Osteoblast (primary cell): ENCODE measurements at places on chromosomes 13 and 19. TPM values are rescaled to one million over a fixed set of nuclear protein-coding genes. Genes with fewer than 3 reads are reported as not detected.

The DAPK3 gene
- total RNA-seq = 122 and 131 TPM in 2 replicates

- DNase-seq = no peak
These were observed 9.3 kb upstream of the FRY start for GRCh38 chr13:32022311-32022710.

GRCh38 chr13:92677571-92677970 is 549.0 kb upstream of the GPC6 start:
- DNase-seq = no peak

DNA sequence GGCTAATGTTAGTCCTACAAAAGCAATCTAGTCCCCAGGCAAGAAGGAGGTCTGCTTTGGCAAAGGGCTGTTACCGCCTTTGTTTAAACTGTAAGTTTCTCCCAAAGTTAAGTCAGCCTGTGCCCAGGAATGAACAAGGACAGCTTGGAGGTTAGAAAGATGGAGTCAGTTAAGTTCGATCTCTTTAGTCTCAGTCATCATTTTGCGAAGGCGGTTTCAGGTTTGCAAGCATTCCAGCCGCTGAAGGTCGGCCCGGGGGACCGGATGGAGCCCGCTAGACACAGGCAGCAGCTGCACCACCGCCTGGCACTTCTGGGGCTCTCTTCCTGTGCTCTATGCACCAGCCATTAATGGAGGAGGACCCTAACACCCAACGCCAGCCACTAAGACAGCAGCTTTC is 91.3 kb downstream of the STK24 start:
- DNase-seq = no peak

The KLK12 gene
- not detected in 2 replicates for total RNA-seq

The CEACAM3 gene
- total RNA-seq = not detected in 2 replicates
